ENCODE measurements at places on chromosomes 2 and 18.

GRCh38 chr2:167265722-167266121 is 377.4 kb downstream of the XIRP2 start:
- no peak for DNase-seq

DNA sequence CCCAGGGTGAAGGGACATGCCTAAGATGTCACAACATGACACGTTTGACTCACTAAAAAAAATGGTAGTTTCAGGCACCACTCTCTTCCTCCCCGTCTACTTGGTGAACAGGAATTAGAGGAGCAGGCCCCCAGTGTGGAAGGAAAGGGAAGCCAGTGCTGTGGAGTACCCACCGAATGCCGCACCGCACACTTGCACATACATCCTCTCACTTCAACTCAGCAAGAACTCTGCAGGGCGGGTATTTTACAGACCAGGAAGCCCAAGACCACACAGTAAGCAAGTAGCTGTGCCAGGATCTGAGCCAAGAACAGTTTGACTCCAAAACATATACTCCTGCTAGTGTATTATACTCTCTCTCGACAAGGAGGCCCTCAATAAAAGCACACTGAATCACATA is 69.8 kb downstream of the BCL2 start:
- no peak for DNase-seq

- no peak for DNase-seq
Observed at GRCh38 chr18:2981212-2981728, 31.7 kb downstream of the LPIN2 start.

DNA sequence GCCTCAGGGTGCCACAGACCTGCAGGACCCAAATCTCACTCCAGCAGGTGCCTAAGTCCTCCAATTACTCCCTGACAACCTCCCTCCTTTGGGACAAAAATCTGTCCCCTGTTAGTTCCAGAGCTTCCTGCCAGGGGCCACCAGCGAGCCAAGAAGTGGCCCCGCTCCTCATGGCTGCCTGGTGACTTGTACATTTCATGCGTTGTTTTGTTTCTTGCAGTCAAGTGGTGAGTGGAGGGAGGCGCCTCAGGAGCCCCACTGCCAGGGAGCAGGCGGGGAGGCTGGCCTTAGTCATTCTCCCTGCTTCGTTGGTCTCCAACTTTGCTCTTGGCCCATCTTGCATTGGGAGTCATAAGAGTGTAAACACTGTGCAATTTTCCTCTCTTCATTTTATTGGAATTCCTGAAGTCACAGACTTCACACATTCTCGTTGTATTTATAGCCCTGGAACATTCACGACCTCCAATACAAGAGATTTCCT is 81.3 kb downstream of the KCNF1 start:
- no peak for DNase-seq

- no peak for DNase-seq
Observed at GRCh38 chr2:10924859-10925258, 13.1 kb downstream of the KCNF1 start.

DNA sequence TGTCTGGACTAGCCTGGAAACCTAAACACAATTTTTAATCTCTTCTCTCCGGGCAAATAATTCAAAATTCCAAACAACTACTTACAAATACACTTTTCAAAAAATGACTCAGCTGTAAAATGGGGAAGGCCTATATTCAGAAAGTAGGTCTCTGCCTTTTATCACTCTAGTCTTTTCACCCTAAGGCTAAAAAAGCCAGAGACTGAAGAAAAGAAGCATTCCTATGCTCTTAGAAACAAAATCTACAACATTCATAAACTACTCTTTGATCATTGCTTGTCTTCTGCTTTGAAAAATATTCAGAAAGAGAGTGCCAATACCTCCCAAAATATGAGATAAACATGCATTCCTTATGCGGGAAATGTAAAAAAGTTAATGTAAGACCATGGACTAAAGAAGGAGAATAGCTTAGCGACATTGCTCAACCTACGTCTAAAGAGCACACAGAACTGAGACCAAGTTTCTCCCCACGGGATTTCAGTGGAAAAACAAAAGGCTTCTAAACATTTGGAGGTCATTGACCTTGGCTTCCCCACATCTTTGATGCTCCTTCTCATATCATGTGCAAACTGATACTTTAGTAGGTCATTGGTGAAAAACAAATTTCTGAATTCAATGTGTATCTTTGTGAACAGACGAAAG is 74.4 kb upstream of the EPB41L3 start:
- no peak for DNase-seq

DNA sequence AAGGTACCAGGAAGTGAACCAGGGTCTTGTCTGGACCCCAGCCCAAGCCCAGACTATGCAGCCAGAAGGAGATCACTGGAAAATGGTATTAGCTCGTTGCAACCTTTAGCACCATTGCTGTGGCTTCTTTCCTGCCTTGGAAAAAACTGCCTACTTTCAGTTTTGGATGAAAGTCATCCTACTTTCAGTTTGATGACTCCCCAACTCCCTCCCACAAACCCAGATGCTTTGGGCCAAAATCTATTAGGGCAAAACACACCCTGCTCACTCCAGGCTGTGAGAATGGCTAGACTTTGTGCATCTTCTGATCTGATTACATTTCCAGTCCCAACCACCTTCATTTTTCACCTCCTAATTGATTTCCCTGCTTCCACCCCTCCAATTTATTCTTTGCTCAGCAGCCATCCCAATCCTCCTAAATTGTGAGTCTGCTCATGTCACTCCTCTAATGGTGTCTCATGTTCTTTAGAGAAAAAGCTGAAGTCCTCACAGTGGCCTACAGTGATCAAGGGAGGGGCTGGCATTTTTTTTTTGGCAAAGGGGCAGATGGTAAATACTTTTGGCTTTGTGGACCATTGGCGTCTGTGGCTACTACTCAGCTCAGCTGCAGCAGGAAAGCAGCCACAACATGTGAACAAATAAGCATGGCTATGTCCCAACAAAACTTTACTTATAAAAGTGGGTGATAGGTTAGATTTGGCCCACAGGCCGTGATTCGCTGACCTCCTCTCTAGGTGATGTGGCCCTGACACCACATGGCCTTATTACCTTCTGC is 368.7 kb downstream of the SLC4A3 start:
- DNase-seq: no peak

- DNase-seq: no peak
Observed at GRCh38 chr2:16238001-16238761, 297.8 kb downstream of the MYCN start.

- DNase-seq: no peak
Observed at GRCh38 chr2:27720004-27720551, 51.4 kb upstream of the MRPL33 start.

GRCh38 chr18:47246027-47246971 is 5.2 kb downstream of the SKOR2 start:
- no peak for DNase-seq

DNA sequence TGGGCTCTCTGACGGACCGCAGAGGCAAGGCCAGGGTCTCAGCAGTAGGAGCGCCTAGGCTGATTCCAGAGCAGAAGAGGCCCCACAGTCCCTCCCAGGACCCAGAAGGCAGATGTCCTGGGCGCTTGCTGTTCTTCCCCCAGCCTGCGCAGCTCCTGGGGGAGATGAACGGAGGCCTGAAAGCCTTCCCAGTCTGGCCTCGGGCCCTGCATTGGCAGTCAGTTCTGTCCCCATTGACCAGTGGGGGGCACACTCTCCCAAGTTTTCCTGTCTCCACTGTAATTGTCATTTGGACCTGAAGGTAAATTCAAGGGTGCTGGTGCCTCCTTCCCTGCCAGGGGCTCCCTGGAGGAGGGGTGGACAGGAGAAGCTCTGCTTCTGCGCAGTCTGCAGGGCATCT is 345.7 kb downstream of the CYP26B1 start:
- no peak for DNase-seq

GRCh38 chr2:215003001-215003400 is 135.4 kb downstream of the ABCA12 start:
- DNase-seq: no peak

DNA sequence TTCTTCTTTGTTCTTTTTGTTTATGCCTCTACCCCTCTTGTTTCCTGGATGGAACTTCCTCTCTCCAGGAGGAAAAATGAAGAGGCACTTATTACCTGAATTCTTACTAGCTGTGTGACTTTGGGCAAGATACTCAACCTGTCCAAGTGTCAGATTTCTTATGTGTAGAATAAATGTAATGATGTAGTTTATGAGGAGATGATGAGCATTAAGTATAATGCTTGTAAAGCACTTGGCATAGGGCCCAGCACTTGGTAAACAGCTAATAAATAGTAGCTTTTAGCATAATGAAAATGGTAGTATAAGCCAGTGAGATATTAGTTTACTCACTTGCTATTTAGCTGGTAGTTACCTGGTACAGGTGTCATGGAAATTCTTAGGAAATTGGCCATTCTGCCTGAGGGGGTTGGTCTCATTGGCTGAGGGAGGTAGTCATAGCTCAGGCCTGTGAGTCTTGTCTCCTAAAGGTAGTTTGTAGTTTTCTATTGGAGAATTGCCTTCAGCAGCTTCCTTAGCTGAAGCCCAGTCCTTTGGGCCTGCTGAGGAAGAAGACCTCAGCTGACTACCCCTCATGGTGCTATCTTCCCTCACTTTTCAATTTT is 133.4 kb upstream of the NABP1 start:
- no peak for DNase-seq

DNA sequence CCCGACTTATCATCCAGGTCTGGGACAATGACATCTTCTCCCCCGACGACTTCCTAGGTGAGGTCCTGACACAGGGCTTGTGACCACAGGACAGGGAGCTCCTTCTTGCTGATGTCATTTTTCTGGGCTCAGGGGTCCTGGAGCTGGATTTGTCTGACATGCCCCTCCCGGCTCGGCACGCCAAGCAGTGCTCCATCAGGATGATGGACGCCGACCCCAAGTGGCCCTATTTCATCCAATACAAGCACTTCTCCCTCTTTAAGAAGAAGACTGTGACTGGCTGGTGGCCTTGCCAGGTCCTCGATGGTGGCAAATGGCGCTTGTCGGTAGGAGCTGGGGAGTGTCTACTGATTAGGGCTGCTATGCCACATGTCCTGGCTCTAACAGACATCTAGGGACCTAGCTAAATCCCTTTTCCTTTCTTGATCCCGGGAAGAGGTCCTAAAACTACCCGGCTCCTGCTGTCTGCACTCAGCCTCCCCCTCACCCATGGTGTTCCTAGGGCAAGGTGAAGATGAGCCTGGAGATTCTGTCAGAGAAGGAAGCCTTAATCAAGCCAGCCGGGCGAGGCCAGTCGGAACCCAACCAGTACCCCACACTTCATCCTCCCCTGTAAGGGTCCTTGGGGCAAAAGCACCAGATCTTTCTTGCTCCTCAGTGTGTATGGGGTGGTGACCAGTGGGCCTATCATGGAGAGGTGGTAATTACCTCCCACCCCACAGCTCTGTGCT is 36.7 kb downstream of the LMAN2L start:
- no peak for DNase-seq

DNA sequence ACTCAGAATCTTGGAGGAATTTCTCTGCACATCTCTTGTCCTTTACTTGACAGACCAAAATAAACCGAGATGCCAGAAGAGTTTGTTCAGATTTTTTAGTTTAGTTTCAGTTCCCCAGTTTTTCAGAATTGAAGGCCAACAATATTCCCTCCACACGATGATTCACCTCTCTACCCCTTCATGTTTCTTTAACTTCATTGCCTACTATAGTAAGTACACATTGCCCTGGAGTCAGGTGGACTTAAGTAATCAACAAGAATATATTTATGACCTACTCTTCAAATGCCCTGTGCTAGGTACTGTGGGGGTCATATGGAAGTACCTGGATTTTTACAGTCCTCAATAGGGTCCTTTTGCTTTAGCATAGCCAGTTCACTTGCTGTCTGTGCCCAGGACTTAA is 79.6 kb upstream of the CTLA4 start:
- no peak for DNase-seq

GRCh38 chr2:168643979-168644378 is 158.5 kb upstream of the NOSTRIN start:
- no peak for DNase-seq
